ENCODE measurements at places on chromosomes 11 and 22. TPM values are rescaled to one million over a fixed set of nuclear protein-coding genes. Genes with fewer than 3 reads are reported as not detected.
A peak's percentile ranks its signal among the peaks of the same experiment; 100 is the strongest.

OR5A1 gene
- total RNA-seq: not detected

MS4A3 gene
- not detected for total RNA-seq

DUSP8 gene
- 3.7 TPM for total RNA-seq

CST6 gene
- not detected for total RNA-seq

SNX15 gene
- 22.4 TPM for total RNA-seq

ADM2 gene
- total RNA-seq: 6.5 TPM

MS4A1 gene
- 9.0 TPM for total RNA-seq

INSC gene
- total RNA-seq: 0.23 TPM

MED17 gene
- total RNA-seq: 43.0 TPM

VPREB1 gene
- total RNA-seq: not detected

RIMBP3B gene
- total RNA-seq: 1.1 TPM

DNA sequence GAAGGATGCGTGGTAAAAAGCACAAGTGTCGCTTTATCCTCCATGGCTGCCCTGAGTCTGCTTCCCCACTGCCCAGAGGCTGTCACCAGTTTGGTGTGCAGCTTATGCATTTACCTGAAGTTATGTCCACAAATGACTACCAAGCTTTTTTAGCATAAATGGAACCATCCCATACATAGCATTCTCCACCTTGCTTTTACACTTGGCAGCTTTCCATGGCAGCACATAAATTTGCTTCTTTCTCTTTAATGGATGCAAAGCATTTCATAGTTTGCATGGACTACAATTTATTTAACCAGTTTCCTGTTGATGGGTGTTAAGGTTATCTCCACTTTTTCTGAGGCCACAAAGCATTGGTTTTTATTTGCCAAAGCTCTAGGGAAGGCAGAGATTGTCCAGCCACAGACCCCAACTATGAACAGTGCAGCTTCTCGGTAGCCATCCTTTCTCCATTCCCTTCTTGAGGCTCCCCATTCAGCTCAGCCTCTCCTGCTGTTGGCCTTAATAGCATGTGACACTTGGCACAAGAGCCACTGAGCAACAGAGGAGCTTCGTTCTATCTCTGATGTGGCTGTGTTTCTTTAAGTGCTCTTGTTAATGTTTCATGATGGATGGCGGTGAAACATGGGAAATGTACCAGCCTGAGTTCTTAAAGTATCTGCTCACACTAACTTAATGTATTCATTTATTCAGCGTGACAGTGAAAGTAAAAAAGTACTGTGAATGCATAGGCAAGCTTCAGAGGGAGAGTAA, 59.8 kb upstream of the NAV2 start:
- DNase-seq: no peak

GRCh38 chr11:94722735-94723134, 45.4 kb upstream of the AMOTL1 start:
- no peak for DNase-seq

DNA sequence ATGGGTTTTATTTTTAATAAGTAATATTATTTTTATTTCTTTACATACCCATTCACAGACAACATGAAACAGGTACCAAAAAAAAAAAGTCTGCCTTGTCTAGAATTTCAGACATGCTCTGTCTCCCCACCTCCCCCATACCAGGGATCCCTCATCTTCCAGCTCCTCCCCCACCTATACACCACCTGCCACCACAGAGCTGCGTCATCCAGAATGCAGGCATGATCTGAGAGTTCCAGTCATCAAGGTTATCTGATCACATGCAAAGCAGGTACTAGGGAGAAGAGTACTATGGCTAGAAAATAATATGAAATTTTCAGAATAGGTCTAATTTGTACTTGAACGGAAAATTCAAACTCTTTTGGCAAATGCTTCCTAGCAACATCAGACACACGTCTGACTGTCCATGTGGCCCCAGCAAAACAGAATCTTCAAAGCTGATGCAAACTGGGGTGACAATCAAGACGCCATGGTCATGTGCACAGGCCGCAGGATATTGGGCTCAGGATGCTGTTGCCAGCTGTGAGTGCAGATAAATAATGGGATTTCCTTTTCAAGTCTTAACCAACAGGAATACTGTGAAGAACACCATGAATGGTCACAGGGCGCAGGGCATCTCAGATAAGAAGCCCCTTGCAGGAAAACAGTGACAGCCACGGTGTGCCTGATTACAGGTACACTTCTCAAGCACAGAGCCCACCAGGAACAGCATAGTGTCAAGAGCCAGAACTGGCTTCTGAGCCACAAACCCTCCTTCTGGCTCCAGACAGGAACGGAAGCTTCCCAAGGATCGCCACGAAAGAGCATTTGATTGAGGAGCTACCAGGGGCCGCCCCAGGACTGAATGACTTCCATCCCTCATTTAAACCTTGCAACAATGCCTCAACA, 169.5 kb downstream of the EFCAB6 start:
- no peak for DNase-seq

GRCh38 chr11:72236774-72237111, 7.2 kb downstream of the PHOX2A start:
- DNase-seq: no peak

DNA sequence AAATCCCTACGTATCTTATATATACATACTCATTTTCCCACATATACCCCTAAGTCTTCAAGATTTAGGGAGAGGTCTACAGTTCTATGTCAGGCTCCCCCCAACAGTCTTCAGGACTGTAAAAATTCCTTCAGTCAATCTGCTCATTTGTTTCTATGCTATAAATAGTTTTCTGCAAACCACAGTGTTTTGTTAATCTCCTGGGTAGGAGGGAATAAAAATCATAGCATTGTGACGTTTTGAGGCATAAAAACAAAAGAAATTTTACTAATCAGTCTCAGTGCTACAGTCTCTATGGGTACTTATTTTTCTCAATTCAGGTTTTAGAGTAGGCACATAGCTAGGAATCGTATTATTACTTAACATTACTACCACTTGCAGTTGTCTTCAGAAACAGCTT, 552.8 kb upstream of the LRRC4C start:
- no peak for DNase-seq

- DNase-seq: no peak
Observed at GRCh38 chr11:35049859-35050531, 89.0 kb upstream of the CD44 start.

GRCh38 chr22:48603621-48604320, 1223.9 kb downstream of the BRD1 start:
- no peak for DNase-seq

GRCh38 chr11:130585545-130585944, 137.1 kb downstream of the ADAMTS15 start:
- no peak for DNase-seq

- DNase-seq: peak; percentile 17
Observed at GRCh38 chr22:28024422-28024888, 105.4 kb upstream of the PITPNB start.

GRCh38 chr11:60221692-60222091, 21.2 kb downstream of the MS4A4E start:
- no peak for DNase-seq

DNA sequence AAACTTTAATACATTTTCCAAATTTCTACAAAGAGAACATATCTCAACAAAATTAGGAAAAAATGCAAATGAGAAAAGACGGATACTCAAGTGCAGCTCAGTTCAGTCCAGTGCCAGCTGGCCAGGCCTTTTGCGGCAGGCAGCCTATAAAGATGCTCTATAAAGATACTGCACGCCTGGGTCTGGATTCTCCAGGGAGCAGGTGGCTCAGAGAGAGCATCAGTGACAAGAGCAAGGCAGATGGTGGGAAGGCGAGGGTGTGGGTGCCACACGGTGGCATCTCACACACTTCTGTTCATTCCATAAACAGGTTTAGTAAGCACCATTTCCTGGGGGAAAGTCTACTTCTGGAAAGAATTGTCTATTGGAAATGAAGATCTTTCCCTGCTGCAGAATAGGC, 18.1 kb upstream of the SCN3B start:
- no peak for DNase-seq

- DNase-seq: peak; percentile 78
Observed at GRCh38 chr11:287821-288477, 977 bp upstream of the PGGHG start.

- DNase-seq: no peak
Observed at GRCh38 chr11:43699870-43700269, 19.3 kb downstream of the HSD17B12 start.

DNA sequence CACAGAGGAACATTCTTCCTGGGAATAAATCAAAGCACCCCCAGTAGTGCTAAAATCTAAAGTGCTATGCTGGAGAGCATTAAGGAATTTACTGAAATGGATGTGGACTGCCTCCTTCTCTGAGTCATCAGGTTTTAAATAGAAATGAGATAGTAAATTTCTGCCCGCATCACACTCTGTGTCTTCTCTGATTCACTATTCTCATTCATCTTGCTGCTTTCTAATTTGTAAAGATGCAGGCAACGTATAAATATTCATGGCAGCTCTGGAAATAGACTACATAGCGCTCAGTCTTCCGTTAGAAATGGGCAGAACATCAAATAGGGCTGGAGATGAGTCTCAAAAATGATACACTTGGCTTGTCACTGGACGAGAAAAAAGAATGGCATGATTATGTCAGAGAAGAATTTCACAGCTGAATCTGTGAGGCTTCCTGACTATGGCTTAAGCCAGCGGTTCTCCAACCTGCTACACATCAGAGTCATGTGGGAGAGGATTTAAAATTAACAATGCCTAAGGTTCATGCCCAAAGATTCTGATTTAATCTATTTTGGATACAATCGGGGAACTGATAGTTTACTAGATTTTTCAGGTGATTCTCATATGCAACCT, 178.2 kb downstream of the LRRC4C start:
- no peak for DNase-seq

- DNase-seq: no peak
Observed at GRCh38 chr11:123700772-123701171, 40.7 kb downstream of the ZNF202 start.

GRCh38 chr22:35155403-35156025, 89.6 kb downstream of the ISX start:
- DNase-seq: no peak

Measured in activated naive CD8-positive, alpha-beta T cell treated with anti-CD3 and anti-CD28 coated beads, Interleukin-2, amount 10 ng/mL, durations not matched to agents 7 days and 5 days (primary cell).